ENCODE measurements at places on chromosomes 1 and 21.

GRCh38 chr1:245873883-245874671 is 633.0 kb downstream of the SMYD3 start:
- DNase-seq = no peak

DNA sequence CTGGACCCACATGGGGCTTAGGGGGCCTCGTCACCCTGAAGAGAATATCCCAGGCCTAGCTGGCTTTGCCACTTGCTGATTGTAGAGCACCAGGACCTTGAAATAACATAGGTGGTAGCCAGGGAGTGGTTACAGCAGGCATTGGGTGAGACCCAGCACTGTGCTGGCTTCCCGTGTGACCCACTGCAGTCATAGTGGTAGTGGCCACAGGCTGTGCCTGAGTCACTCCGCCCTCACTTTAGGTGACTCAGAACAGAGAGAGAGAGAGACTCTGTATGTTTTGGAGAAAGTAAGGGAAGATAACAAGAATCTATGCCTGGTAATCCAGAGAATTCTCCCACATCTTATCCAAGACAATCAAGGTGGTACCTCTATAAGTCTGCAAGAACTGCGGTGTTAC is 98.7 kb upstream of the LHX8 start:
- DNase-seq = no peak

DNA sequence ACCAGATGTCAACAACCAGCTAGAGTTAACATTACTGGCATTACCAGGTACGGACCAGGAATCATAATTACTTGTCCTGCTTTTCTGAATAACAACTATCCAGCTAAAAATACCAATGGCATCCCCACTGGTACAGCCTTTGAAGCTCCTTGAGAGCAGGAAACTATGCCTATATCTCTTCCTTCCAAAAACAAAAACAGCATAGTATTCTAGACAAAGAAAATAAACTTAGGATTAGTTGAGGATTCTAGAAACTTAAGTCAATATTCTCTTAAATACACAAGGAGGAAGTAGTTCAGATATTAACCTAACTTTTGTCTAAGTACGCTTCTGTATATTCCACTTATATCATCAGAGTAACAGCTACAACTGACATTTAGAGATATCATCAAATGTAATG is 3.0 kb downstream of the FUBP1 start:
- no peak for DNase-seq

GRCh38 chr1:181664543-181664942 is 181.2 kb downstream of the CACNA1E start:
- DNase-seq = no peak

DNA sequence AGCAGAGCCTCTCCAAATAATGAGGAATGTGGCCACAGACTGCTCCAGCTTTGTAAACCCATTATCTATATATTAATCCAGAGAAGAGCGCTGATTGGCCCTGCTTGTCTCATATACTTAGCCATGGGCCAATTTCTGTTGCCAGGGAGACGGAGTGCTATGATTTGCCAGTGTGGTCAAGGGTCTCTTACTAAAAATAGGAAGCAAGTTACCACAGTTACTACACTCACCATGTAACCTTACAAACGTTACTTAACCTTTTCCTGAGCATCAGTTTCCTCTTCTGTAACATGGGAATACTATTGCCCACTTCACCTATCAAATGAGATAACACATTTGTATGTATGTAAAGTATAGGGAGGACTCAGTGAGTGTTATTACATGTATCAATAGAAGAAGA is 7.7 kb upstream of the S100A2 start:
- DNase-seq = no peak

GRCh38 chr1:212470059-212470458 is 37.3 kb downstream of the NENF start:
- no peak for DNase-seq

- no peak for DNase-seq
Observed at GRCh38 chr1:21680381-21680780, 11.2 kb upstream of the RAP1GAP start.

GRCh38 chr21:36487641-36488307 is 7.9 kb upstream of the CLDN14 start:
- DNase-seq = no peak

- no peak for DNase-seq
Observed at GRCh38 chr1:215789981-215790380, 222.9 kb downstream of the KCTD3 start.

- DNase-seq = no peak
Observed at GRCh38 chr1:22869325-22869724, 103.3 kb downstream of the LACTBL1 start.

DNA sequence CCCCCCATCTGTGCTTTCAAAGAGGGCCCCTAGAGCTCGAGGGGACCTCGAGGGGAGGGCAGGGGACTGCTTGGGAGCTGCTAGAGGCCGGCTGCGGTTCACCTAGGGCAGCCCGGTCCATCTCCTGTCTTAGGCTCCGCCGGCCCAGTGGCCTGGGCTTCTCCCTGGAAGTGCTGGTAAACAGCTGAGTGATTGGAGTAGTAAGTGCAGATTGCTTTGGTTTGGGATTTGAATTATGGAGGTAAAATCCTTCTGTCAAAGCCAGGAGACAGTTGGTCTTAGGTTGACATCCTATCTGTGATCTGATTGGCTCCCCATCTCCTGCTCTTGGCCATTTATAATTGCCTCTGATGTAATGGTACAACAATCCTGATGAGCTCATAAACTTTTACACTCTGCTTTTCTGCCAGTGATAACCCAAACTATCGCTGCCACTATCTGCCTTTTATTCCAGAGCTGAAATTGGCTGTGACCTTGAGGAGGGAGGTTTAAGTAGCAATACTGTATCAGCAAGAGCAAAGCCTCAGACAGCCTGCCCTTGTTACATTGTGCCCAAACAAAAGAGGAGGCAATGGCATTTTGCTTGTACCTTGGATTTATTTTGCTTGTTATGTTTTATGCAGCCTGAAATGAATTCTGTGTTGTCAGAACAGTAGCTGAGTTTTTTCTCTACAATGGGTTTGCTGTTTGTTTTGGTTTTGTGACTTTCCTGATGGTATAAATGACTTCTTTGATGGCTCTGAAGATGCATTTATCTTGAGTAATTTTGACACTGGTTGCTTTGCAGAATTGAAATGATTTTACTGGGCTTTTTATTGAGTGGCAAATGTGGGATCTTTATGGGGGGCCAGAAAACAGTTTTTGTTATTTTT is 2.4 kb downstream of the ARID1A start:
- DNase-seq = peak; percentile 70

DNA sequence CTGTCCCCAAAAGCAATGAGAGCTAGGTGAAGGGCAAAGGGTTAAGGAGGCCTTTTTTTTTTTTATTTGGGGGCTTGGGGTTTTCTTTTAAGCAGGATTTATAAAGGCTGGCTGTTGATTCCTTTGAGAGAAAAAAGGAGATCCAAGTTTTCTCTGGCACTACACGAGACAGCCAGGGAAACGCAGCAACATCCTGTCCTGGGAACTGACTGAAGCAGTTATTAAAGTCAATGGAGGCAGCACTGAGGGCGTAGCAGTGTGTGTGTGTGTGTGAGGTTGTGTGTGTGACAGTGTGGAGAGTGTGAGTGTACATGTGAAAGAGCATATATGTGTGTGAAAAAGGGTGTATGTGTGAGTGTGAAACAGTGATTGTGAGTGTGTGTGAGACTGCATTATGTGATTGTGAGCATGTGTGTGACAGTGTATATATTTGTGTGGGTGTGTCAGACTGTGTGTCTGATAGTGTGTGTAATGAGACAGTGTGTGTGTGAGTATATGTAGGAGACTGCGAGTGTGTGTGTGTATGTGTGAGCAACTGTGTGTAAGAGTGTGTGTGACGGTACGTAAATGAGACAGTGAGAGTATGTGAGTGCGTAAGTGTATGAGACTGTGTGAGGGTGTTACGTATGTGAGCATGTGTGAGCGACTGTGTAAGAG is 65.9 kb upstream of the TIAM1 start:
- no peak for DNase-seq

DNA sequence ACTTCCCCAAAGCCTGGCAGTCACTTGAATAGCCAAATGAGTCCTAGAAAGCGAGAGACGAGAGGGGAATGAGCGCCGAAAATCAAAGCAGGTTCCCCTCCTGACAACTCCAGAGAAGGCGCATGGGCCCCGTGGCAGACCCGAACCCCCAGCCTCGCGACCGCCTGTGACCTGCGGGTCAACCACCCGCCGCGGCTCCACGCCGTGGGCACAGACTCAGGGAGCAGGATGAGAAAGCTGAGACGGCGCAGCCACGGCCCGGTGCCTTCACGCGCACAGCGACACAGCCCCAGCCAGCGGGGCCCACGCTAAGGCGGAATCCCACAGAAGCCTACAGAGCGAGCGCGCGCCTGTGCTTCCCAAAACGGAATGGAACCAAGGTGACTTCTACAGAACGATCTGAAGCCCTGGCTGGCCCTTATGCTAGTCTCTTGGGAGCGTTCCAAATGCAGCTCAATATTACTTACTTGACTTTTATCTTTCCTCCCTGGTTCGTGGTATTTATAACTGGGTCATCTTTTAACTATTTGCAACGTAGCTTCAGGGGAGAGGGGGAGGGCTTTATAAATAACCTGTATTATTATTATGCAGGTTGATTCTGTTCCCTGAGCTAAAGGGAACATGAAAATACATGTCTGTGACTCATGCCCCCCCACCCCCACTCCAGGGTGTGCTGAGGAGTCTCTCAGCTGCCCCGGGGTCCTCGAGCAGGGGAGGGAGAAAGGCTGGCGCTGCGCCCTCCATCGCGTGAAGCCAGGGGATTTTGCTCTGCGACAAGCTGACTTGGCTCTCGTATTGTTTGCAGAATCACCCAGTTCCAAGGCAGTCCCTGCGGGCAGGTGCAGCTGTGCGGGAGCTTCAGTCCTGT is 1.7 kb downstream of the TSPEAR start:
- no peak for DNase-seq

- no peak for DNase-seq
Observed at GRCh38 chr1:107990606-107991005, 25.6 kb upstream of the VAV3 start.

- no peak for DNase-seq
Observed at GRCh38 chr1:67767103-67767782, 66.0 kb downstream of the GNG12 start.

DNA sequence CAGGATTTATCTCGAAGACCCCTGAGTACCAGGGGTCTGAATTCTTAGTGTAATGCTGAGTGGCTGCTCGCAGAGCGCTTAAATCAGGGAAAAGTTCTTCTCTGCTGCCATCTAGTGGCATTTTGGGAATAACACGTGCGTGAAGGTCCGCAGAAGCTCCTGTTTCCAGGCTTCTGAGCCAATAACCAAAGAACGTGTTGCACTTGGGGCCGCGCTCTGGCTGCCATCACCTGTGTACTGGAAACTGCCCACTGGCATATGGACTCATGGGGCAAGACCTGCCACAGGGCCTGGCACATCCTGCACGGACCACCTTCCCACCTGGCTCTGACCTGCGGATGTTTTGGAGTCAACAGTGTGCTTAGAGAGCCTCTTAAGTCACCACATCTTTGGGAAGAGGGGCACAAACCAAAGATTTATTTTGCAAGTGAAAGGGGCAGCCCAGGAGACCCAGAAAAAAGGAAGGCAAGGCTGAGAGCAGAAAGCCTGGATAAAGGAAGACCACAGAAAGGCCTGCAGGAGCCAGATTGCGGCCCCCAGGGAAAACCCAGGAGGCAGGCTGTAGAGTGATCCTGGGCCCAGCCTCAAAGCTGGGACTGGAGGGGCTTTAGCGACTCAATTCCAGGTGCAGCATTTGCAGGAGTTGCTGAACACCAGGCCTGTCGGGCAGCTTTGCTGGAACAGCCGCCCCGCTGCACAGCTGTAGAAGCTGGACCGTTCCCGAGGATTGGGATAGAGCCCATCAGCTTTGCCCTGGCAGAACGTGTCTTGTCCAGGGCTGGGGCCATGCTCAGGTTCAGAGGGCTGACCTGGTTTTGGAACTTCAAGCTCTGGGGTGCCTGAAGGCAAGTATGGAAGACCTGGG is 13.0 kb downstream of the CHIT1 start:
- peak; percentile 46 for DNase-seq

DNA sequence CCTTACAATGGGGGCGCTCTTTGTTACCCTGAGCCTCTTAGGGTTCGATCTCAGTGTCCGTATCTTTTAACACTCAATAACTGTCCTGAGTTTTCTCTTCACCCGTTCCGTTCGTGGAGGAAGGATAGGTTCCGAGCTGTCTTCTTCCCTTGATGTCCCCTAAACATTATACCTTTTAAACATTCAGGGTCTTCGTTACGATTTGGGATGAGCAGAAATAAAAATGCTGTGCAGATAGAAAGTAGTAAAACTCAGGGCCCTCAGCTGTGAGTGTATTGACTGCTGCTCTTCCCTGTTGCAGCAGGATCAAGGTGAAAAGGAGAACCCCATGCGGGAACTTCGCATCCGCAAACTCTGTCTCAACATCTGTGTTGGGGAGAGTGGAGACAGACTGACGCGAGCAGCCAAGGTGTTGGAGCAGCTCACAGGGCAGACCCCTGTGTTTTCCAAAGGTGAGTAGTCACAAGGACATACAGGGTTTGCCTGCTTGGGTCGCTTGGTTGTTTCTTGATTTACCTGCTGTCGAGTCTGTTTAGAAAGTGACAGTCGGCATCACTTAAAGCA is 784 bp downstream of the RPL11 start:
- DNase-seq = no peak

- no peak for DNase-seq
Observed at GRCh38 chr1:192516776-192517297, 58.7 kb upstream of the RGS1 start.

DNA sequence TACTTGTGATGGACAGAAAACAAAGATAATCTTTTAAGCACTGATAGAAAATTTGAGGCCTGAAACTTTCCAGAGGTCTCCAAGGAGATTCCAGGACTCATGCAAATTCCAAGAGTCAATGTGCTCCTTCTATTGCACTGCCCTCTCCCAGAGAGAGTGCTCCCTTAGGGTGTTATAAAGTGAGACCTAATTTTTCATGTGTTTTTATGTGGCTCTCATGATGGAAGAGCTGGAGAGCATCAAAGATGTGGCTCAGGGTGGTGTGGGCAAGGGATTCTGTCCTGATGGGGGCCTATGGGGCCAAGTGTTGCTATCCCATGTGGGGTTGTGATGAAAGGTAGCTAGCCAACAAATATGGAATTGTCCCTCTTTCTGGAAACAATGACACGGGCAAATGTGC is 101.3 kb downstream of the PRRX1 start:
- no peak for DNase-seq

DNA sequence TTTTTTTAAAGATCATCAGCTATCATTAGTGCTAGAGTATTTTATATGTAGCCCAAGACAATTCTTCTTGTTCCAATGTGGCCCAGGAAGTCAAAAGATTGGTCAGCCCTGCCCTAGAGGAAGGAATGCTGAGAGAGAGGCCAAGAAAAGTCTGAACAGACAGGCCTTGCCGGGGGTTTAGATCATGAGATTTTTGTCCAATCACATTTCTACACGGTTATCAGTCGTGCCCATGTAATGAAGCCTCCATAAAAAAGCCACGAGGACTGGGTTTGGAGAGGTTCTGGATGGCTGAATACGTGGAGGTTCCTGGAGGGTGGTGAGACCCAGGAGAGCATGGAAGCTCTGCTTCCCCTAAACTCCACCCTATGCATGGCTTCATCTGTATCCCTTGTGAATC is 24.3 kb upstream of the ENO1 start:
- no peak for DNase-seq

DNA sequence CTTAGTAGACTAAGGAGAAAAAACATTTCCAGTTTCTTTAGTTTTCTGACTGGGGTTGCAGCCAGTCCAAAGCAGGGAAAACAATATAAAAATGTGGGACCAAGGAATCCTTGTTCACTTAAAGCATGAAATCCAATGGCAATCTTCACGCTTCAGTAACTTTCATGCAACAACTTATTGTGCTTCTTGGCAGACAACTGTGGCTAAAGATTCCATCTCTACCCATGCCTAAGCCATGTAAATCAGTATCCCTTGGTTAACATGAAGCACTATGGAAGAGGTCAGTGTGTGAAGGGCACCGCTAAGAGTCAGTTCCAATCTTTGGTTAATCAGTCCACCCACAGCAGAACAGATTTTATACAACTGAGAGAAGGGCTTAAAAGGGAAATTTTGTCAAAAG is 201.8 kb upstream of the GREM2 start:
- no peak for DNase-seq

Data from right kidney (tissue), 9 donors.